ENCODE measurements at places on chromosomes 1 and 21. TPM values are rescaled to one million over a fixed set of nuclear protein-coding genes. Genes with fewer than 3 reads are reported as not detected.

LPAR3 gene
- not detected for total RNA-seq

DNA sequence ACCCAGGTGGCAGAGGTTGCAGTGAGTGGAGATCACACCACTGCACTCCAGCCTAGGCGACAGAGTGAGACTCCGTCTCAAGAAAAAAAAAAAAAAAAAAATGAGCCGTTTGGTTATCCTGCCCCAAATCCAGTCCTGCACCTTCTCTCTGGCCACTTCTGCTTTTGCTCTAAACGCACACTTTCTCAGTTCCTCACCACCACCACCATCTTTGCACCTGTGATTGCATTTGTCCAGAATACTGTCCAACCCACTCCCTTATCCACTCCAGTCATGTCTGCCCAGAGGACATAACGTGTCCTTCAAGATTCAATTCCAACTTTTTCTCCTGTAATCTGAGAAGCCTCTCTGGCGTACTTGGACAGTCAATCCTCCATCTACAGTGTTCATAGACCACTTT, 2.2 kb upstream of the NEK2 start:
- DNase-seq, result no peak

- DNase-seq, result no peak
Measured at GRCh38 chr21:22020221-22020620, 1022.0 kb downstream of the NCAM2 start.

GRCh38 chr1:33098371-33098770, 17.4 kb downstream of the AZIN2 start:
- DNase-seq, result no peak

GRCh38 chr1:118290571-118290970, 105.5 kb upstream of the SPAG17 start:
- no peak for DNase-seq

GRCh38 chr1:187733232-187733631, 904.5 kb downstream of the PLA2G4A start:
- DNase-seq, result no peak
